ENCODE measurements at places on chromosomes 5 and 9. TPM values are rescaled to one million over a fixed set of nuclear protein-coding genes. Genes with fewer than 3 reads are reported as not detected.

Gene PCDHB4
- total RNA-seq, result under 0.01 TPM

Gene SLC36A3
- total RNA-seq, result not detected

Gene GNA14
- 8.4 TPM for total RNA-seq

Gene ARSI
- under 0.01 TPM for total RNA-seq

Gene ECPAS
- 69.6 TPM for total RNA-seq

Gene TAS2R1
- total RNA-seq, result not detected

Gene PCDHB14
- 0.61 TPM for total RNA-seq

Gene AJM1
- total RNA-seq, result 0.61 TPM

Gene SYK
- total RNA-seq, result not detected

Gene P4HA2
- total RNA-seq, result 90.0 TPM

Gene PCYOX1L
- 18.5 TPM for total RNA-seq

Gene FCN2
- not detected for total RNA-seq

Gene ECM2
- total RNA-seq, result 0.32 TPM

Gene LRRC14B
- not detected for total RNA-seq
